ENCODE measurements at places on chromosomes 7 and 10. TPM values are rescaled to one million over a fixed set of nuclear protein-coding genes. Genes with fewer than 3 reads are reported as not detected.

DNA sequence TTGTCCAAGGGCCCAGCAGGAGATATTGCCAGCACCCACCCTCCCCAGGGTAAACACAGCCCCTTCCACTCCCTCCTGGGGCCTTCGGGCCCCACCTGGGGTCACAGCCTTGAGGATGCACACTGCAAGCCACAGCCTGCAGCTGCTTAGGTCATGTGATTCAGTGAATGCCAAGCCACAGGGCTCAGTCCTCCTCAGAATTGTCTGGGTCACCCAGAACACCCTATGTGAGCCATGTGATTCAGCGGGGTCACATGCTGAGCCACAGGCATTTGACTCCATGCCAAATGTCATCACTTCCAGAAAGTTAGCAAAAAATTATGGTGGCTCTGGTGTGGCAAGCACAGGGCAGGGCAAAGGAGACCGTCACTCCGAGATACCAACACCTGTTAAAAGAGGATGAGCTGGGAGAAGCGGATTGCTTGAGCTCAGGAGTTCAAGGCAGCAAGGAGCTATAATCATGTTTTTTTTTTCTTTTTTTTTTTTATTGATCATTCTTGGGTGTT is 17.2 kb upstream of the PSAP start:
- DNase-seq: no peak

- no peak for DNase-seq
These were observed 190.2 kb downstream of the TNS3 start for GRCh38 chr7:47391726-47392125.

TLL2 gene
- not detected for total RNA-seq

DNA sequence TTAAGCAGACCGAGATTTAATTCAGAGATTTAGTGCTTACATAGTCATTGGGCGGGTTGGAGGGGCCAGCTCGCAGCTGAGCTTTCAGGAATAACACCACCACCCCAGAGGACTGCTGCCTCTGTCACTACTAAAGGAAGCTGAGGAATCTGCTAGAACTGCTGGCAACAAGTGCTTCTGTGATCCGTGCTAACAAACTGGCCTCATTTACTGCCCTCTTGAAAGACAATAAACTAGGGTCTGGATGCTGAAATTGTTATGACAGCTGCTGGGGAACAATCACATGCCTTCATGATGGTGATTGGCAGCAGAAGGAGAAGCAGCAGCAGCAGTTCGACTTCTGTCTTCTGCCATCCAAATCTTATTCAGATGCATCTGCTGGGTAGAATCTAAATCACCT is 285.5 kb upstream of the TAC1 start:
- DNase-seq: no peak

DNA sequence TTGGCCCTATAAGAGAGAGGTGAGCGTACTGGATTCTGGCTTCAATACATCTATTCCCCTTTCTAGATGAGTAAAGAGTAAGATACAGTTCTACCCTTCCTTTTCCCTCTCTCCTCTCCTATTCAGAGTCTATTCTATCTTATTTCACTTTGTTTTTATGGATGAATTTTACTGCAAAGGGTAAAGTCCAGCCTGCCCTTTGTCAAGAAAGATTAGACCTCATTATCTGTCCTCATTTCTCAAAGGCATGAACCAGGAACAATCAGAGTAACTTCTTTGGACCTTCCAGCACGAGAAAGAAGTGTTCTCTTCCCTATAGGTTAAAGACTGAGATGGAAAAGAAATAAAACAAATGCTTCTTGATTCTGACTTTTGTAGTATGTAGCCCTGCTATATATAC is 239.0 kb downstream of the PRKG1 start:
- DNase-seq: no peak

DNA sequence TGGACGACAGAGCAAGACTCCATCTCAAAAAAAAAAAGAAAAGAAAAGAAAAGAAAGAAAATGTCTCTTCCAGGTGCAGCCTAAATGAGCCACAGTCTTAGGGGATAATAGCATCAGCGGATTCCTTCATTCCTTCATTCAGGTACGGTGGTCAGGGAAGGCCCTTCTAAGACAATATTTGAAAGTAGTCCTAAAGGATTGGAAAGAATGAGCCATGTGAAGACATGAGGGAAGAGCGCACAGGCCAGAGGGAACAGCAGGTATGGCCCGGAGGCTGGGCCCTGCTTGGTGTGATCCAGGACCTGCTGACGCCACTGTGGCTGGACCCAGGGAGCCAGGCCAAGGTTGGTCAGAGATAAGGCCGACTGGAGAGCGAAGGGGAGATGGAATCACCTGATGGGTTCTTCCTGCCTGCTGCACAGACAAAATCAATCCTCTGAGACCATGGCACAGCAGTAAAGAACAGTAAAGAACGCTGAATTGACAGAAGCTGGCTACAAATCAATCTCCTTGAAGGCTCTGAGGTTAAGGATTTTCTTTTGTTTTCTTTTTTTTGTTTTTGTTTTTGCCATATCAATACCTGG is 16.3 kb upstream of the MKRN1 start:
- DNase-seq: no peak

- DNase-seq: no peak
These were observed 22.1 kb upstream of the HSPB1 start for GRCh38 chr7:76280408-76280807.

ERVW-1 gene
- not detected for total RNA-seq

STOX1 gene
- not detected for total RNA-seq

HOXA13 gene
- total RNA-seq: not detected

DNA sequence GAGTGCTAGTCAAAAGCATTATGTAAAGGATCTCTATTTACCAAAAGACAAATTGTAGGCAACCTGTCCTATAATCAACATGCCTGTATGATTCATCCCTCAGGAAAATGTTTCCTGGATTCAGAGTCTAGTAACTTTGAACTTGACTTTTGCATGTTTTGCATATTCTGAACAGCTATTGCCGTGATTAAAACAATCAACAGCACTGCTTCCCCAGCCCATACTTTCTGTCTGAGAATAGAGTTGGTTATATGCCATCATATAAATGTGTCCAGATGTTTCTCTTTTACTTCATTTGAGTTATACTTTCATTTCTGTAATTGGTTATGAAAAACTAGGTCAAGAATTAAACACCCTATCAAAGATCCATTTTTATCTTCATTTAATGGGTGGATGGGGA is 83.5 kb downstream of the ZMYND11 start:
- DNase-seq: no peak

DNA sequence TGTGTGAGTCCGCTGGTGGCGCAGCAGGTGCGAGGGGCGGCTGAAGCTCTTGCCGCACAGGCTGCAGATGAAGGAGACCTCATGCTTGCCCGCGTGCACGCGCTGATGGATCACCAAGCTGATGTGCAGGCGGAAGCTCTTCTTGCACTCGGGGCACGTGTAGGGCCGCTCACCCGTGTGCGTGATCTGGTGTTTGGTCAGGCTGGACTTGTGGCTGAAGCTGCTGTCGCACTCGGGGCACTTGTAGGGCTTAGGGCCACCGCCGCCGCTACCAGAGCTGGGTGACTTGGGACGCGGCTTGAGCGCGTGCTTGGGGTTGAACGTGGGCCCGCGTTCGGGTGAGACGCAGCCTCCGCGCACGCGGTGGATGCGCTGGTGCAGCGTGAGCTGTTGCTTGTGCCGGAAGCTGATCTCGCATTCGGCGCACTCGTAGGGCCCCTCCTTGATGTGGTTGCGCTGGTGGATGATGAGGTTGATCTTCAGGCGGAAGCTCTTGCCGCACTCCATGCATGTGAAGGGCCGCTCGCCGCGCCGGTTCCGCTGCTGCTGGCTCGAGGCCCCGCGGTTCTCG is 28.7 kb downstream of the ZNF777 start:
- no peak for DNase-seq

DNA sequence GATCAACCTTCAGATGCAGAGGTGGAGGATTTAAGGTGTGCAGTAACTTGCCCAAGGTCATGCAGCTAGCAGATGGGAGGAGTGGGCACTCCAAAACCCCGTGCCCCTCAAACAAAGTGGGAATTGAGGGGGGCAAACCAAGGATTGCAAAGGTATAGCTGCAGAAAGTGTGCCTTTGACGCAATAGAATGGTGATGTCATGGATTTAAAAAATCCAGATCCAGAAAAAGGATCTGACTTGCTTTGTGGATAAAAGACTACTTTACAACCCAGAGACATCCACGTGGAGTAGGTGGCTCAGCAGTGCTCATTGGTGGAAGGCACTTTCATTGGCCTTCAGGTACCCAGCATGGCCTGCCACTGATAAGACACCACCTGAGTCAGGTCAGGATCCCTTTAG is 15.7 kb upstream of the ADRB1 start:
- DNase-seq: no peak

DNA sequence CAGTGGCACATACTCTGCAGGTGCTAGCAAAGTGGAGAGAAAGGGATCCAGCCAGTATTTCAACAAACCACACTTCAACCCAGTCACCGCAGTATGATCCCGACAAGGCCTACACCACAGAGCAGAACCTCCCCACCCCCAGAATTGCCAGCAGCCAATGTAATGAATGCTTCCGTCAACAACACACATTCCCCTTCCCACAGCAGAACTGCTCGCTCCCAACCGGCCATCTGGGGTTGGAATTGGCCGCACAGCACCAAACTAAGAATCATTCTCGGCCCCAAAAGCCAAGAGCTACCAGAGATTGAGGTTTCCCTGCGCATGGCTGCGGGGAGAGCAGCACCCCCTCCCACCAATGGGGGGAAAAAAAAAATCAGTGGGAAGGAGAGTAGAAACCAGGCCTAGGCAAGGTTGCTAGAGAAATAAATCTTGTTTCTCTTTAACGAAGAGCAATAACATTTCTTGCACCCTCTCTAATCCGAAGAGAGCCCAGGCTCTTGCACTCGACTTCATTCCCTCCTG is 1.1 kb downstream of the WASL start:
- peak; percentile 16 for DNase-seq

ZNRF2 gene
- 36.3 TPM for total RNA-seq

- peak; percentile 16 for DNase-seq
These were observed 58.2 kb upstream of the DNAAF5 start for GRCh38 chr7:668139-668931.

- no peak for DNase-seq
These were observed 354.4 kb upstream of the BMPER start for GRCh38 chr7:33550979-33551378.

- no peak for DNase-seq
These were observed 26.7 kb upstream of the SYPL1 start for GRCh38 chr7:106138776-106139175.

All from natural killer cell (primary cell).